OCI-M1 (cell line): ENCODE measurements at places on chromosomes 3 and 15.
A peak's percentile ranks its signal among the peaks of the same experiment; 100 is the strongest.

DNA sequence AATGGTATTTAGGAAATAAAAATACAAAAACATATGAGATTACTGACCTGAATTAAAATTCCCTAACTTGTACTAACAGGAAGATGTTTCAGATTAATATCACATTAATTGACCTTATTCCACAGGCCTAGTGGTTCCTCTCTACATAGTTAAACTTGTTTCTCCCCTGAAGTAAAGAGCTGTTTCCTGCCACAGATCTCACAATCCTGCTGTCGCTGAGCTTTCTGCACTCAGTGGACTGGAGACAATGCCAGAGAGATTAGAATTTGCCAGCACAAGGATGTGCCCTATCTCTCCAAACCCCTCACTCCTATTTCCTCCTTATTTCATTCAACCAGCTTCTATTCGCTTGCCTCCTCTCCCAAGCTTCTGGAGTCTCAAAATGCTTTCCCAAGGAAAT, 130.6 kb downstream of the CTNNB1 start:
- no peak for DNase-seq

DNA sequence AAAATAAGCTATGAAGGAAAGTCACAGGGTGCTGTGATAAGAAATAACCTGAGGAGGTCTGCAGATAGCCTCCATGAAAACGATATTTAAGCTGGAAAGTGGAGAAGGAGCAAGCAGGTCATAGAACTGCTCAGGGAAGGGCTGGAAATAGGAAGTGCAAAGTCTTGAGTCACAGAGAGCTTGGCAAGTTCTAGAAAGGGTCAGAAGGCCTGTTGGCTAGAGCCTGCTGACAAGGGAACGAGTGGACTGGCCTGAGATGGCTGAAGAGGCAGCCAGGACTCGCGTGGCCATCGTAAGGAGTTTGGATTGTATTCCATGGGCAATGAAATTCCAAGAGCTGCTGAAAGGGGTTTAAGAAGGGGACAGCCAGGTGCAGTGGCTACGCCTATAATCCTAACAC, 64.7 kb upstream of the IL12A start:
- DNase-seq = no peak

DNA sequence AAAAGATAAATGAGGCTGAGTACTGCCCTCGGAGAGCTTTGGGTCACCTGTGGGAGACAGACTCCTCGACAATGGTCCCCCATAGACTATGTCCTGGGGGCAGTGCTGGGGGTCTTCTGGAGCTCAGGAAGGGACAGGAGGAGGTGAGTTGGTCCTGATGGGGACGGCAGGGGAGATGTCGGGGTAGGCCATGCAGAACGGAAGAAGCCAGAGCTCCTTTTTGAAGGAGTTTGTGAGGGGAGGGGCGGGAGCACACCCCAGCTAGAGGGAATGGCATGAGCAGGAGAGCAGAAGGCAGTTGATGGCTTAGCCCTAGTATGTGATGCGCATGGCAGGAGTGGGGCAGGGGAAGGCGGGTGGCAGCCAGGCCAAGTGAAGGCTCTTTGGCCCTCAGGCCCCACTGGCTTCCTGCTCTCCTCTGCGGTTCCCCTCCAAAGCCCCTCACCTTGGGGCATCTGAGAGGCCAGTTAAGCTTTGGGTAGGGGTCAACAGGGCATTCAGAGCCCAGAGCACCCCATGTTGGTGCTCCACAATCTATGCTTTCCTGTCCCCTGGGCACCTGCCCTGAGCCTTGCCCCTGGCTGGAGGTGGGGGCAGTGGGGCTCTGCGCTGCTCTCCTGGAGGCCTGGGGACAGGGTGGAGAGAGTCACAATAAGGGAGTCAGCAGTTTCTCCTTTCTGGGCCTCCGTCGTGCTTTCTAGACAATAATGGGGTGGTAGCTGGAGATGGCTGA, 179.3 kb downstream of the SMAD6 start:
- no peak for DNase-seq

DNA sequence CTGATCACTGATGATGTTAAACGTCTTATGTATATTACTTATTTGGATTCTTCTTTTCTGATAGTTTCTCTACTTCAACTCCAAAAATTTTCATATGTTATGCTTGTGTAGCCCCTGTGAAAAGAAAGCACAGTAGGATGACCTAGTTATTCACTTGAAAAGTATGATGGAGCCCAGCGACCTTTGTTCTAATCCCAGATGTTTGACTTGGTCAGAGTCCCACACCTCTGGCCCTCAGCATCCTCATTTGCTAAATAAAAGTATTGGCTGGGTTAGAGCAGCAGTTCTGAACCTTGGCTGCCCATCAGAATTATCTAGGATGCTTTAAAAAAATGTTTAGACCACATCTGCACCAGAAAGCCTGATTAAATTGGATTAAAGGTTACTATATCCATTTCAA, 173.7 kb downstream of the ATG7 start:
- no peak for DNase-seq

DNA sequence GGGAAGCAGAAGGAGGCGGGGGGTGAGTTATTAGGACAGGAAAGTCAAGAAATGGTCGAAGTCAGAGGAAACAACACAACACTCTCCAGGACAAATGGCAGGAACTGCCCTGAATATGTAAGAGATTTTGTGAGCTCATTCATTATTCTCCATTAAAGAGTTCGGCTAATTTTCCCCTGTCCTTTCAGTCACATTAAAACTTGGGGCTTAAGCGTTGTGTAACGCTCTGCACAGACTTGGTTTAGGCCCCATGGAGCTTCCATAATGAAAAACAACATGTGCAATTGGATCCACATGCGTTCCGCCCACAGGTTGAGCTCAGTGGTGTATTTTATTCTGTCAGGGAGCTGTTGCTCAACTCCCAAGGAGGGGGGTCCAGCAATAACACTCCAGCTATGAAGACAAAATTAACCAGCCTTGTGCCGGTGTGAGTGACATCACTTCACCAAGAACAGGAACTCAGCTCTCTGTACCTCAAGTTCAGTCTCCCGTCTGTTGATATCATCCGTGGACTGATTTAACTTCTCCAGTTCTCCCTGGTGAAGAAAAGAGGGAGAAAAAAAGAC, 2.3 kb downstream of the SH3BP5 start:
- DNase-seq = peak; percentile 34

DNA sequence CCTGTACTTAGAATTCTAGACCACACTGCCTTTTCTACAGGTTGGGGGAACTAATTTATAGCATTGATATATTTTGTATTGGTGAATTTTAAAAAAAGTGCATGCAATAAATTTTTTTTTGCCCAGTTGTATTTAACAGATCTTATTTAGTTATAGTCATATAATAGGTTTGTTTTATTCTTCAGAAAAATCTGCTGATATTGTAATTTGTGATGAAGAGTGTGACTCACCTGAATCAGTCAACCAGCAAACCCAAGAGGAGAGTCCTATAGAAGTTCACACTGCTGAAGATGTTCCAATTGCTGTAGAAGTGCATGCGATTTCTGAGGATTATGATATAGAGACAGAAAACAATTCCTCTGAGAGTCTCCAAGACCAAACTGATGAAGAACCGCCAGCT, 10.3 kb downstream of the ZNF639 start:
- no peak for DNase-seq

DNA sequence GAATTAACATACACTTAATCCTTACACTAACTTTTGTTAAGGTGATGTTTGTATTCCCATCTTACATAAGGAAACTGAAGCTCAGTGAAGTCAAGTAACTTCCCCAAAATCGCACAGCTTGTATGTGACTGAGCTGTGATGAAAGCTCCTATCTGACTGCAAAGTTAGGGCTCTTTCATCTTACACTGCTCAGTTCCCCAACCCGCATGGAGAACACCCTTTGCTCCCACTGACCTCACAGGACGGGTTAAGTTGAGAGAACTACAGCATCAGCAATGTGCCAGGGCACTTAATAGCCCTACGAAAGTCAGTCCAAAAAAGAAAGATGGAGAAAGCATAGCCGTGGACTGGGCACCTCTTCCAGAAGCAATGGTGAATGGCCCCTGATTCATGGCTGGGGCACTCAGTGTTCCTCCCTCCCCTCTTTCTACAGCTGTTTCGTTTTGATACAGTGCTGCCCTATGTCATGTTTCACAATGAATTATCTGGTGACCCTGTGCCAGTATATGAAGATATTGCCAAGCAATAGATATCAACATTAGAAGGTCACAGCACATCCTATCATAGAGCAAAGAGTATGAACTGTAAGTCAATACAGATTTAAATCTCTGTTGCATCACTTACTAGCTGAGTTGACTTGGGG, 38.0 kb downstream of the CADPS start:
- DNase-seq = no peak

- peak; percentile 47 for DNase-seq
Observed at GRCh38 chr3:138941259-138941885, 5.6 kb downstream of the FOXL2 start.

GRCh38 chr15:71808311-71809020, 1.9 kb upstream of the NR2E3 start:
- DNase-seq = no peak

DNA sequence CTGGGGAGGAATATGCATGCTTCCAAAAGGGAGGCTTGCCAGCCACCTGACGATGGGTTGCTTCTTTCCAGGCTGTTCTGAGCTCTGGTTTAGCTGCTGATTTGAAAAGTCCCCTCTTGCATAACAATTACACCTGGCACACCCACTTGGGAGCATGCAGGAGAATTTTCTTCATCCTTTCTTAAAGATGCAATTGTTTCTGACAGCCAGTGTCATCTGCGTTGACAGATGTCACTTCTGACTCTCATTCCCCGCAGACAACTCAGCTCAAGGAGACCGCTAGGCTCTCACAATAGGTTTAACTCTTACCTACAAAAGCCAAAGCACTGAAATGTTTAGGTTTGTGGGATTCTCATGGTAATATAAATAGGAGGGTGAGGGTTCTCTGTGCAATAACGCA, 185.6 kb upstream of the SYNPR start:
- DNase-seq = no peak

DNA sequence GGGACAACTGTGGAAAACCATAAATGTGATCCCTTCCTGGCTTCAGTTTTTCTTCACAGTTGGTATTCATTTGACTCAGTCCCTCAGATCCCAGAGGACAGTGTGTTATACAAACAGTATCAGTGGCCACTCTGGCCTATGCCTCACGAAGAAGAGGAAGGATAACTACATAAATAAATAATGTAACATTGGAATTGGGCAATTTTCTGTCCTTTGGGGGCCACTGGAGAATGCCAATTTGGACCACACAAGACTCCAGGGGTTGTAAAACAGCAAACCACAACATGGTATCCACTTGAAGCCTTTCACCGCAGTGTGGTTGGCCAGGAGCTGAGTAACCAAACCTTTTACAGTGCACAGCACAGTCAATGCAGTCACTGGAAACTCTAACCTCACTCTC, 1077.0 kb downstream of the ROBO2 start:
- no peak for DNase-seq

DNA sequence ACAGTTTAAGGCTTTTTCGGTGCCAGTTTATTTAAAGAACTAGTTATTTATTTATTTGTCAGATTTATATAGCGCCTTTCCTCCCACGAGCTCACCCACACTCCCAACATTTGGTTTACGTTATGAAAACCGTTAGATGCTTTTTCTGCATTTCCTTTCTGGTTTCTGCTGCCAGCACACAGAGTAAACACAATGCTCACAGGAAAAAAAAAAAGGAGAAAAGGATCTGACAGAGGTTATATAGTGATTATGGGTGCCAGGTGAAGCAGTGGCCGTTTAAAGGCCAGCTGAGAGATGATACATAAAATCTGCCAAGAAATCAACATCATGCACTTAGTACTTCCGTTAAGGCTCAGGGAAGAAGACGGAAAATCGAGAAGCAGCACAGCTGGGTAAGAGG, 37.9 kb downstream of the ETV5 start:
- DNase-seq = no peak

DNA sequence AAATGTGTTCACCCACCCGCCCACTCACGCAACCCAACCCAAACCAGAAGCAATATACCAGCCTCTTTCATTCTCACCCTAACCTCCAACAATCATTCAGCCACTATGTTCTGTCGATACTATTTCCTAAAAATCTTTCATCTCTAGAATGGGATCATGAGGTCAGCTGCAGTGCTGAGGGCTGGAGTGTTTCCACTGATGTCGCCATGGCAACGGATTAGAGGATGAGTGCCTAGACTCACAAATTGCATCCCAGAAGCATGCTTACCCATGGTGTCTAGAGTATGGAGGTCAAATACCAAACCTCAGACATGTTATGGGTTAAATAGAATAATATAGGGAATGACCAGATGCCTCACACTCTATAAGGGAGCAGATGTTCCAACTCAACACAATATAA, 138.5 kb downstream of the GABRB3 start:
- no peak for DNase-seq

GRCh38 chr3:178637802-178638201, 101.6 kb downstream of the KCNMB2 start:
- no peak for DNase-seq

DNA sequence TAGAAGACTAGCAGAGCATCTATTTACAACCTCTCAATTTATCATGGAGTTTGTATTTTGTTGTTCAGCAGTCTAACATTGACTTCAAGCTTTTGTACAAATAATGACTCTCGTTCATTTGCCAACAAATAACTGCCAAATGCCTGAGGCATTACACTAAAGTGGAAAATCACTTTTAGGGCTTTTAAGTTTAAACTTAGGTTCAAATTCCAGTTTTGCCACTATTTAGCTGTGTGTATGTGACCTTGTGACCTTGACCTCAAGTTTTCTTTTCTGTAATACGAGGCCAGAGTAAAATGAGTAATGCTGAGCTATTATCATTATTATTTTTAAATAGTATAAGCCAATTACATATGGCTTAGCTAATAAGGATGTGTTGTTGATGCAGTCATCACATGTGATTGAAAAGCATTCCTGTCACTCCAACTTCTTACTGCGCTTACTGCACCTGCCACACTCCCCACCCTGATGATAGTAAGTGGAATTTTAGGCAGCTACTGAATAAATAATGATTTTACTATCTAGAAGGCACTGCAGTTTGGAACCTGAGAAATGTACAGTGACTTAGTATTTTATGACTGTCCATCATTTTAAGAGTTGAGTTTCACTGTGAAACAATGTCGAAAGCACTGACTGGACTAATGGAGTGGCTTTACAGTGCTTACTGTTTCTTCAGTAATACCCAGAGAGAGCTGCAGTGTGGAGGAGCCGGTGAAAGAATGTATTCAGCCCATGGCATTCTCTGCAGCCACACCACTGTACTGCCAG, 16.3 kb downstream of the ARL8B start:
- DNase-seq = no peak

DNA sequence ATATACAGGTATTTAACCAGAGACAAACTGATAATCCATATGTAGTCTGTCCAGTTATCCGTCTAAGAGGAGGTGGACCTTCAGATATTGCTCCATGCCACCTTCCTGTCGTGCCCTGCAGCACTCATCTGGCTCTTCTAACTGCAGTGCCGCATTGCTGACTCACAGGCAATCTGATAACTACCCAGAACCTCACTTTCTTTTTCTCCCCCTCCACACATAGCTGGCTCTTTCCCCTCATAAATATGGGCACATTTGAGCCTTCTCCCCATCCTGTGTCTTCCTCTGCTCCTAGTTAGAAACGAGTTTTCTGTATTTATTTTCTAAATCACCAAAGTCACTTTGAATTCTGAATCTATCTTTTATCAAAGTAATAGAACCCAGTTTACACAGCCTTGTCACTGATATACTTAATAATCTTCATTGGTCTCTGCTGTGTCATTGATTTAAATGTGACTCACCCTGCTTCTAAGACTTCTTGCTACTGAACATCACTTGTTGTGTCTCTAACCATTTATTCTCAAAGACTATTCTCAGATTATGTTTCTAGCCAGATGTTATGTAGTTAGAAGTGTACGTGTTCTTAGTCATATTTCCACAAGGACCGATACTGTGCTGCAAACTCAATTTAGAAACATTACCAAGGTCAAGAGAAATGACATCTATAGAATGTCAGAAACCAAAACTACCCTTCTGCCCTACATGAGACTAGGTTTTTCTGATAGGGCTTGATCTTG, 17.4 kb upstream of the KCNMB2 start:
- peak; percentile 43 for DNase-seq

GRCh38 chr3:54228806-54229205, 106.5 kb downstream of the CACNA2D3 start:
- no peak for DNase-seq
